Globus pallidus (tissue), 1 donor: ENCODE measurements at places on chromosomes 3 and 15.

- no peak for DNase-seq
Observed at GRCh38 chr3:175149675-175150074, 290.5 kb downstream of the NAALADL2 start.

- no peak for DNase-seq
Observed at GRCh38 chr3:41679374-41679773, 282.5 kb downstream of the ULK4 start.

DNA sequence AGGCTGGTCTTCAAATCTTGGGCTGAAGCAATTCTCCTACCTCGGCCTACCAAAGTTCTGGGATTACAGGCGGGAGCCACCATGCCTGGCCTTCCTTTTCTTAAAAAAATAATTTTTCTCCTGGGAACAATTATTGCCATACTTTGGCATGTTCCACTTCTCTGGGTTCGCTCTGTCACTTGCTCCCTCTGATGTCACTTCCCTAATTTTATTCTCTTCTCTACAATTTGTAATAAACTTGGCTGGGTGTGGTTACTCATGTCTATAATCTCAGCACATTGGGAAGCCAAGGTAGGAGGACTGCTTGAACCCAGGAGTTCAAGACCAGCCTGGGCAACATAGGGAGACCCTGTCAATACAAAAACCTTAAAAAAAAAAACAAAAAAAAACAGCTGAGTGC, 6.1 kb upstream of the IMPDH2 start:
- no peak for DNase-seq

DNA sequence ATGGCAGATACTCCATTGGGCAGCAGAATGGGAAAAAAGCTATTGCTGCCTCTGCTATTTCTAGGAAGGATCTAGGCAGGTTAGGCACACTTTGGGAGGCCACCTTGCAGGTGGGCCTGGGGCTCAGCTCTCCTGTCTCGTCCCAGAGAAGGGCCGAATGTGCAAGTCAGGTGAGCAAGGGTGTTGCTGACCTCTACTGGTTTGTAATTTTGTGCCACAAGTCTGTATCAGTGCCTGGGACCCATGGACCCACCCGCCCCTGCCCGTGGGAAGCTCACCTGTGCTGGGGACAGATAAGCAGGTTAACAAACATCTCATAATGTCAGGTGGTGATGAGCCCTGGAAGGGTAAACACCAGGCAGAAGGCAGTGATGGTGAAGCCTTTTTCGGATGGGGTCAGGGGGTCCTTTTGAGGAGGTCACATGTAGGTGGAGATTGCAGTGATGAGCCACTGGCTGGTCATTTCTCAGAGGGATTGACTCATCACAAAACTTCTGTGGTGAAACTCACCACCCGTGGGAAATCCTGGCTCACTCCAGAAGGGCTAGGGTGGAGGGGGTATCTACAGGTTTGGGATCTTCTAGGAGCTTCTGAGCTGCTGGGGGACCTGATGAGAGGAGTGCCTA, 161.3 kb downstream of the KLF13 start:
- DNase-seq, result no peak

DNA sequence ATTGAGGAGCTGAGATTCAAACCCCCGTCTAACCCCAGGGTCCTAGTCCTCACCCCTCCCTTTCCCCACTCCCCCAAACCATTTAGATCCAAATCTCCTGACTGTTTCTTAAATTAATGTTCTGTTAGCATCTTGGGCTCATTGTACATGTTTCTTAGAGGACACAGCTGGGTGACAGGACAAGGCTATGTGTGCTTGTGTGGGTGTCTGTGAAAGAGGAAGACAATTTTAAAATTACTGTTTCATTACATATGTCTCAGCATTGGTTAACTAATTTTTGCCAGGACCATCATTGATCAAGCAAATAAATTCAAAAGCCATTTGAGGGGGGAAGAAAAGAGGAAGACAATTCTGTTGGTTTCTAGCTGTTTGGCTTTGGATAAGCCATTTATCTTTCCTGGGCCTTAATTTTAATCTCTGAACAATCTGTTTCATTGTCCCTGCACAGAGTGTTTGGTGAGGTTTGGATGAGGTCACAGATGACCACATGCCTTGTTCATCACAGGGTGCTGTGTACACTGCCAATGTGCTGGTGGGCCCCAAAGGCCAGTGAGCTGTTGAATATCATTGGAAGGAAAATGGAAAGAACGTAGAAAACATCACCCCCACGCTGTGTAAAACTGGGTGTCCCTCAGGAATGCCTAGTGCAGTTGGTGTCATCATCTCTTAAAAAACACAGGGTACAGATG, 51.9 kb downstream of the RPLP1 start:
- DNase-seq, result peak; percentile 50

- DNase-seq, result no peak
Observed at GRCh38 chr3:58946875-58947274, 103.0 kb downstream of the CFAP20DC start.

DNA sequence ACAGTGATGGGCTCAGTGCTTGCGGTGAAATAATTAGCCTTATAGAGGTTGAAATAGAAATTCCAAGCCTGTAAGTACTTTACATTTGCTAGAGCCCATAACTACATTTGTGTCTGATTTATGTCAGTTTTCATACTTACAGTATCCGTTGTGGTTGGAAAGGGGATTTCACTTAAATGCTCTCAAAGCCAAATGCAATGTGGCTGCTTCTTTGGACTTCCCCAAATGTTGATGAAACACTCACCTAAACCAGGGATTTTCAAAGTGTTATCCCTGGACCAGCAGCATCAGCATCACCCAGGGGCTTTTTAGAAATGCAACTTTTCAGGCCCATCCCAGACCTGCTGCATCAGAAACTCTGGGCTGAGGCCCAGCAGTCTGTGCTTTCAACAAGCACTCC, 378.7 kb downstream of the MCTP2 start:
- no peak for DNase-seq

DNA sequence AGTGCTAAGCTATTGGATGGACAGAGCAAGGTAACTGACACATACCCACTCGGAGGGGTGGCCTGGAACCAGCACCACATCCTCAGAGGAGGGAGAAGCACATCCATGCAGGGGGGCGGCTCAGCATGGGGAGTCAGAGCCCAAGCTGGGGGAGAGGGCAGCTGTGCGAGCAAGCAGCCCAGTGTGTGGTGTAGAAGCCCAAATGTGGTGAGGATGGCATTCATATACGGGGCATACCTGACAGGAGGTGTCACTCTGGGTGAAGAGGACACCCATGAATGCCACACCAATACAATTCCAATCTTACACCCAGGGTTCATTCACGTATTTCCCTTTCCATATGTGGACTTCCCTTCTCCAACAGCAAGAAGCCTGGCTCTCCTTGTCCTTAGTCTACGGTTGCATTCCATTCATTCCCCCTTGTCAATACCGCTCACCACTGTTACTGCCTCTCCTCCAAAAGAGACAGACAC, 58.7 kb upstream of the ACAN start:
- no peak for DNase-seq

DNA sequence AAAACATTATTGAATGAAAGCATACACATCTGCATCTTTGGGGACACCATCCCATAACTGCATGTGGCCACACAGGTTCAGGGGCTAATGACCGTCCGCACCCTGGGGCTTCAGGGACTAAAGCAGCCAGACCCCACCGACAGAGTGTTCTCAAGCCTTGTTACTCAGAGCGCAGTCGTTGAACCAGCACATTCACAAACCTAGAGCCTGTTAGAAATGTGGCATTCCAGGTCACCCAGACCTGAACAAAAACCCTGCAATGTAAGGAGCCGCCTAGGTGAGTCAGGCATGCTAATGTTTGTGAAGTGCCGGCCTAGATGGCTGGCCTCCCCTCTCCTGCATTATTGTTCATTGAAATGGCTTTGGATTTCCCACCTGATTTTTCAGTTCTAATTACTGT, 52.3 kb upstream of the HACD2 start:
- DNase-seq, result no peak

GRCh38 chr3:55085231-55085630, 157.4 kb upstream of the LRTM1 start:
- DNase-seq, result no peak

GRCh38 chr15:63146684-63147083, 10.6 kb downstream of the RPS27L start:
- DNase-seq, result no peak

GRCh38 chr3:190260301-190260700, 61.9 kb downstream of the CLDN1 start:
- no peak for DNase-seq

DNA sequence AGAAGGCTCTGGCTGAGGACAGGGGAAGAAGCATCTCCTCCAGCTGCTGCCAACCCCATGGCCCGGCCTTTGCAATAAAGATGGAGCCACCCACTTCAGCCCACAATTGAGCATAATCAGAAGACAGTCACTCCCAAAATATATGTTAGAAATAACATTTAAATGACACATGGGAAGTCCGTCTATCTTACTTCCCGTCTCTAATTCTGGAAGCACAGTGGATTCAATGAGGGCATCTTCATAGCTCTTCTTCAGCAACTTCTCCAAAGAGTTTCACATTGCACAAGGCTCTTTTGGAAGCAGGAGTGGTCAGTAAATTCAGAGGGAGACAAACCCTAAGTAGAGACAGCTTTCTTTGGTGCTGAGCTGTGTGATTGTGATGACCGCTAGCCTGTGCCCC, 67.0 kb upstream of the SEC61A1 start:
- no peak for DNase-seq

GRCh38 chr3:196528639-196529233, 13.6 kb upstream of the SMCO1 start:
- peak; percentile 46 for DNase-seq

- DNase-seq, result no peak
Observed at GRCh38 chr15:38041576-38041975, 107.1 kb downstream of the TMCO5A start.

DNA sequence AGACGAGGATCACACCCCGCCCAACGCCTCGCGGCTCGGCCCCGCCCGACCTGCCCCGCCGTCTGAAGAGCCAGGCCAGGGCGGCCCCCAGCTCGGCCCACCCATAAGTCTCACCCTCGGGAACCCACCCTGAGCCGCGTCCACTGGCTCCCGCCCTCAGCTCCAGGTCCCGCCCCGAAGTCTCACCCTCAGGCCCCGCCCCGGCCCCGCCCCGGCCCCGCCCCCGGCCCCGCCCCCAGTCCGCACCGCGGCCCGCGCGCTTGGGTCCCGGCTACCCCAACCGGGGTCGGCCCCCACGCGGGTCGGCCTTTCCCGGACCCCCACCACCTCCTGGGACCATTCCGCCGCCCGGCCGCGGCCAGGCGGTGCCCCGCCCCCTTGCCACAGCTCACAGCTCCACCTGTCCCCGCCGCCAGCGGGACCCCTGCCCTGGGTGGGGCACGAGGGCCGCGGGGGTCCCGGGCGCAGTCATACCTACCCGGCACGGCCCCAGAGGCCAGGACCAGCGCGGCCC, 489 bp downstream of the CSPG5 start:
- peak; percentile 43 for DNase-seq

DNA sequence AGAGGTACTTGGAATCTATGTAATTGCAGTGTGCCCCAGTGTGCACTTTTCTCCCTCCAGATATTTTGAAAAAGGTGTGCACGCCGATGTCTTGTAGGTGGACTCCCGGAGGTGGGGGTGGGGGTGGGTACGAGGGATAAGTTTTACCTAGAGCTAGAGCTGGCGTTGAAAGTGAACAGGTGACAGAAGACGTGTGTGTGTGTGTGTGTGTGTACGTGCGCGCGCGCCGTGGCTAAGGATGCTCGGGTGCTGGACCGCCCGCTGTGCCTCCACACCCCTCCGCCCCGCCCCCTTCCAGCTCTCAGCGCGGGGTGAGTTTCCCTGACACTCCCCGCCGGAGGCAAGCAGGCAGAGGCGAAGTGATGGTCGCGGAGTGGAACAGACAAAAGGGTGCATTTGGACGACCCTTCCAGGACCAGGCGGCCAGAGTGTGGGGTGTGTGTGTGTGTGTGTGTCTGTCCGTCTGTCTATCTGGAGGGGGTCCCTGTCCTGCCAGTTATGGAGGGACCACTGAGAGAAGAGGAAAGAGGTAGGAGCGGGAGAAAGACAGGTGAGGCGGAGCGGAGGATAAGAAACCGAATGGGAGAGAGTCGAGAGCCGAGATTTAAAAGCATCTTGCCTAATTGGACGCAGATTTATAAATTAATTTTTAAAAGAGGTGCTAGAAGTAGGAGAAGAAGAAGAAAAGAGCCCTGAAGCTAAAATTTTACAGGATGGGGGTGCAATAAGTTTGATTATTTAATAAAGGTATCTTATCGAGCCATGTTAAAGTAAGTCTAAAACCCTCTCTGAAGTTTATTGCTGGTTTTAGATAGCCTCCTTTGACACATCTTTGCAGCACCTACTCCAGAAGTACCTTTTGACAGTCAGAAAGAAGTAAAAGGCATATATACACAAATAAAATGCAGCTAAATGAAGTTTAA, 335.8 kb upstream of the THRB start:
- no peak for DNase-seq

DNA sequence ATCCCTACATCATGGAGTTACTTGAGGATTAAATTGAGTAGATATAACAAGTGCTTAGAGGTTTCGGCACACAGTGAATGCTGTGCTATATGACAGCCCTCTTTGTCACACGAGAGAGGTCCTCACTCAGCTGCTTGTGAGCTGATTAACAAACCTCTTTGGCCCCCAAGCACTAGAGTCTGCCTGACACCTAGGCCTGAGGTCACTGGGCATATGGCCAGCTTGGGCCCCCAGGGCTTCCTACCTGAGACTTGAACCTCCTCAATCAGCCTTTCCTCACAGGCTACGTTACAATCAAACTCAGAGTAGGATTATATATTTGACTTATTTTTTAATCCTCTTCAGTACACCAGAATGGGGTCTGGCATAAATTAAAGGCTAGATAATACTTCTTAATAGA, 88.8 kb downstream of the WDR72 start:
- no peak for DNase-seq

DNA sequence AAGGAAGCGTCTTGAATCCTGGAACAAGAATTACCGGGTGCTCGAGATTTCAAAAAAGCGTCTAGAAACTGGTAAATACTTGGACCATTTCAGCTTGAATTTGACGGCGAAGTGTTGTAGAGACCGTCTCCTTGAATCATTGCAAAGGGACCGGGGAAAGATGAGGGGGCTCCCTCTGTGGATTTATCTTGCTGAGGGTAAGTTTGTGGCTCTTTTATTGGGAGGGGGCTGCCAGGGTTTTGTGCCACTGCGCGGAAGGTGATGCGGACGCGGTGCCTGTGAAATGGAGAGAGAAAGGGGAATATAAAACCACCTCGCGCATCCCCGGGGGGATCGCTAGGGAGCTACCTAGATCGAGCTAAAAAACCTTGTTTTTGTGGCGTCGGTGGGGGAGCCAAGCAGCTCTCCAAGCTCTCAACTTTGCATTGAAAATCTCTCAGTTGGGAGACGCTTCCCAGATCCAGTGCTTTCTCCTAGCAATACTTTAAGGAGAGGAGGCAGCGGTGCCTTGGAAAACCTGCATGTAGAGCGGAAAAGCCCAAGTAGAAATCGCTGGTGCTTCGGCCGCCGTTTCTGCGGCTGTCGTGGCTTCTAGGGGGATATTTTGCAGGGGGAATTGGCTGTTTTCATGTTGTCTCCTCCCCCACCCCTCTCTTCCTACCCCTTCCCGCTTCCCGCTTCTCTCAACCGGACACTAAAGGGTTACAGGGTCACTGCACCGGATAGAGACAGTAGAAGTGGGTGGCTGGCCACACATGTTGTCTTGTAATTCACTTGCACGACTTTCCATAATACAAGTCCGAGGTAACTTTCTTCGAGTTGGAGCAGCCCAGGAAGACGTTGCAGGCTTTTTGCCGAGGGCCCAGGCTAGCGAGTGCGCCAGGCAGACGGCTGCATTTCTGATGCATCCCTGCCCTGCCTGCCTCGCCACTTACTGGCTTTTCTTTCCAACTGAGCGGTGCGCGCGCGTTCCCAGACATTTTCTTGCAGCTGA, 187.6 kb downstream of the NLGN1 start:
- peak; percentile 49 for DNase-seq

- no peak for DNase-seq
Observed at GRCh38 chr15:45253330-45253729, 1.3 kb downstream of the SLC28A2 start.

- no peak for DNase-seq
Observed at GRCh38 chr3:122689587-122689986, 8.9 kb downstream of the PARP14 start.
